ENCODE measurements at places on chromosomes 6 and 20.
A peak's percentile ranks its signal among the peaks of the same experiment; 100 is the strongest.

- no peak for DNase-seq
These were observed 524.9 kb downstream of the PHF3 start for GRCh38 chr6:64160486-64160885.

DNA sequence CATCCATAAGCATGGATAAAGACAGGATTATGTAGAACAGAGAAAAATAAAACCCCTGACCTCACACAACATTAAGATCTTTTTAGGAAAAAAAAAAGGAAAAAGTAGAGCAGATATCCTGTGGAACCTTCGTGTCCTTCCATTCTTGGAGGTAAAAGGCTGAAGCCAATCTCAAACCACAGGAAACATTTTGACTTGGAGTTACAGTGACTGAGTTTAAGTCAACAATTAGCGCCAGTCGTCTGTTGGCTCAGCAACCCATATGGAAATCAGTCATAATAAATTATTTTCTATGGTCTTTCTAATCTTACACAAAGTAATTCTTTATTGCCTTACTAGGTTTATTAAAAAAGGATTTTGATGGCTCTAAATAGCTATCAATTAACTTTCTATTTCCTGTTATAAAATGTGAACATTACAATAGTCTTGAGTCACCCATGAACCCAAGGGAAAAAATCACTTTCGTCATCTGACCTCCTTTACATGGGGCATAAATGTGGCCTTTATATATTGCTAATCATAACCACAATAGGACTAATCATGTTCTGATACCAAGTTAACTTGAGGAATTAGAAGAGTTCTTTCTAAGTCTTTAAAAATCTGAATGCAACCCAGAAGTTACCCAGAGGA is 592.9 kb downstream of the TFAP2B start:
- no peak for DNase-seq

GRCh38 chr20:15992564-15992963 is 580.7 kb downstream of the KIF16B start:
- no peak for DNase-seq

DNA sequence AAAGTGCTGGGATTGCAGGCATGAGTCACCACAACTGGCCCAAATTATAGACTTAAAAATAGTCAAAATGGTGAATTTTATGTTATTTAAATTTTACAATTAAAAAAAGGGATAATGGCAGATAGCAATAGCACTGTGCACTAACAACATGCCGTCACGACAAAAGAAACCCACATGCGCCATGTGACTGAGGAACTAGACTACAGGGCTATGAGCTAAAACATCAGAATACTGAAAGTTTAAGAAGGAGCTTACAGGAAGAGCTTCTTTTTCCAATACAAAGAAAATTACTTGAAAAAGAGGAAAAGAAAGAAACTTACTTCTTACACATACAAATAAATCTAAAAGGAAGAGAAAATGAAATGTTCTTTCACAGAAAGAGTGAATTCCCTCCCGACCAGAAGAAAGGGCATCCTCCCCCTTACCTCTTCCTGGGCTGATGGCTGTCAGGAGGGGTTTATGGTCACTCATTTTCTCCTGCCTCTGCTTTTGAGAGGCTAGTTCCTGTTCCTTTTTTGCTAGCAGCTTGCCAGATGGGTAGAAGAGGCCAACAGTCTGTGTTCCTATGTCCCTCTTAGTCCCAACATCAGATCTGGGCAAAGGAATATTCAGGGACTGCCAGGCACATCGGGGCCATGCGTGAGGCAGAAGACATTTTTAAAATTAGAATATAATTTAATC is 54.5 kb downstream of the DZANK1 start:
- DNase-seq = peak; percentile 3

DNA sequence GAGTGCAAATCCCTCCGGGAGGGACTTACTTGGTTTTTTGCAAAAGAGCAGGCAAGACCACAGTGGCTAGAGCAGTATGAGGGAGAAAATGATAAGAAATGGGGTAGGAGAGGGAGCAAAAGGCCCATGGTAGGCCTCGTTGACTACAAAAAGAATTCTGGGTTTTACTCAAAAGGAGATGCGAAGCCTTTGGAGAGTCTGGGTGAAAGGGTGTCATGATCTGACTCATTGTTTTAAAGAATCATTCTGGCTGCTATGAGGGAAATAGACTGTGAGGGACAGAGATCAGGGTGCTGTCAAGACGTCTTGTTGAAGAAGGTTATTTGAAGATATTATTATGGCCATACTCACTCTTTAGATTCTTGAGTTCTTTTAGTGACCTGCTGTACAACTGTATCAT is 13.0 kb downstream of the TBC1D32 start:
- DNase-seq = no peak

- no peak for DNase-seq
These were observed 10.6 kb downstream of the RBM24 start for GRCh38 chr6:17291778-17292177.

DNA sequence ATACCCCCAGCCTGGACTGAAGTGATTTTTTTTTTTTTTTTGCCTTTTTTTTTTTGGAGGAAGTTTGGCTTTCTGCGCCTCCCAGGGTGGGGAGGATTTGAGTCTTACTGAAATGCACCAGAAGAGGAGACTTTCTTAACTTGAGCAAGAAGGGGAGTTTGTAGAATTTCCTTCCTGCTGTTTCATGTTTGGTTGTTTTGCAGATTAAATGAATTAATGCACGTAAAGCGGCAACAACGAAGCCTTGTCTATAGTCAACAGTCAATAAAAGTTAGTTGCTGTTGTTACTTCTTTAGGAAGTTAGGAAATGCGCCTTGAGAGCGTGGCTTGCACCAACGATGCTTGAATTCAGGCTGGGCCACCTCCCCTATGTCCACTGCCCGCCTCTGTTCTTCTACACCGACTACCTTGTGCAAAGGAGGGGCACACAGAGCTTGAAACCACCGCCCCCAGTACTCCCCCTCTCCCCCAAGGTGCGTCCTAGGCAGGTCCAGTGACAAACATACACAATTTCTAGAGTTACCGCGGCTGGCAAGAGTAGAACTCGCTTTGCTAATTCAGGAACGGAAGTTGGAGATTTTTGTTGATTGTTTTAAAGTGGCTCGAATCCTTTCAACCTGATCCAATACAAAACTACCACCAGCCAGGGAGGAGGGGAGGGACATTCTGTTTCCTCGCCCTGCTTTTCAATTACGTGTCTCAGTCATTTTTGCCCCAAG is 830 bp upstream of the CYP24A1 start:
- DNase-seq = no peak

- no peak for DNase-seq
These were observed 86.5 kb downstream of the YTHDF1 start for GRCh38 chr20:63129376-63129965.

DNA sequence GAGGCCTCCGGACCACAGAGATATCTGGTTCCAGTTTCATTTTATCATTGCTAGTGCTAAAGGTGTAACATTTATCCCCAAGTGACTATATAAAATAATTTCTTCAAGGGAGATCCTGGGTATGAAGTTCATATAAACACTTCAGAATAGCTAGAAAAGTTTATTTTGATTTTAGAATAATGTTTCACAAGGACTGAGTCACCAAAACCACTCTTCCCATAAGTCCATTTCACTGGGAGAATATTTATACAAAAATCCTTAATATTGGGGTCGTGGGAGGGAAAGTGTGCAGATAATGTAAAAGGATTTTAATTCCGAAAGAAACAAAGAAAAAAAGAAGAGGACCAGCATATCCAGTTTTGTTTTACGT is 128.1 kb downstream of the ISM1 start:
- DNase-seq = no peak

GRCh38 chr20:63442100-63442493 is 30.4 kb downstream of the KCNQ2 start:
- DNase-seq = no peak

GRCh38 chr6:82741325-82741995 is 324.2 kb downstream of the UBE3D start:
- no peak for DNase-seq

DNA sequence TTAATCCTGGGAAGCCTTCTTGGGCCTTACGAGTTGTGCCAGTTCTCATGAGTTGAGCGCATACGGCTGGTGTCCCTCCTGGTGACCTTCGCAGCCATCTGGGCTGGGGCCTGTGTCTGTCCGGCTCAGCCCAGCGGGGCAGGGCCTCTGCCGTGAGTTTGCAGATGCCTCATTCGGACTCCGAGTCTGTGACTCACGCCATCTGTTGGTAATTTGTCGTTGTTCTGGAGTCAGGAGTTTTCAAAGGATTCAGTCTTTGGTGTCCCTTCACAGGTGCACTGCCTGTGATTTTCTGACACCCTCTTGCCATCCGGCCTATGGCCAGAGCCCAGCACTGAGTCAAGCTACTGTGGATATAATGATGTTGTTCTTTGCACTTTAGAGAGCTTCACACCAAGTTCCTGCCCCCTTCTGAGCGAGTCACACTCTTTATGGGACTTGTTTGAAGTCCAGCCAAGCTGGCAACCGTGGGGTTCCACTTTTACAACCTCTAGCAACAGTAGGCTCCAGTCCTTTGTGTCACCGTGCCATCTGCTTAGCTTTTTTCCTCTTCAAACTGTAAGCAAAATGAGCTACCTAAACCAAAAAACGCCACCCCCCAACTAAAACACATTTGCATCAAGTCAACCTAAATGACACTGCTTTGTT is 175.6 kb downstream of the AIG1 start:
- no peak for DNase-seq

- DNase-seq = peak; percentile 70
These were observed 148.6 kb downstream of the LRRC1 start for GRCh38 chr6:53943395-53943794.

DNA sequence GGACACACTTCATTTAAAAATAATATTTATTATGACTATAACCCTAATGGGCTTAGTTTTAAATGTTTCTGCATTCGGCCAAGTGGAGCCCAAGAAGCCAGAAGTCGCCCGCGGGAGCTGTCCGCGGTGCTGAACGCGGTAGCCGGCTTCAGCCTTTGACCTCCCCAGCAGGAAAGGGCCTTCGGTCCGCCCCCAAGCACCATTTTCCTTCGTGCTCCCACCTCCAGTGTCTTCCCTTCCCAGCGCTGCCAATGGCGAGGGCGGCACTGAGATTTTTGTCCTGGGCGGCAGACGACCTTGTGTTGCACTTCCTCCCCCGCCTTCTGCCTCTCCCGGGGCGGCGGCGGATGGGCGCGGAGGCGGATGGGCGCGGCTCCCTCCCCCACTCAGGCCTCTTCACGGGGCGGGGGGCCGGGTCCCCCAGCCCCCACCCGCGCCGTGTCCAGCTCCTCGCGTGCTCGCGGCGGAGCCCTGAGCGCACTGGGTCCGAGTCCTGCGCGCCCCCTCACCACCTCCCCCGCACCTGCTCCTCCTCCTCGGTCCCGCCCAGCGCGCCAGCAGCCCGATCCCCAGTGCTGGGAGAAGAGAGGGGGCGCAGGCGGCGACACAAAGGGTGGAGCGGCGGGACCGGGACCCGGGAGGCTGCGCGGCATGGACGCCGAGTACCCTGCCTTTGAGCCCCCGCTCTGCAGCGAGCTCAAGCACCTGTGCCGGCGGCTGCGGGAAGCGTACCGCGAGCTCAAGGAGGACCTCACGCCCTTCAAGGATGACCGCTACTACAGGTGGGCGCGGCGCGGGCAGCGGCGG is 23.6 kb upstream of the TMEM181 start:
- peak; percentile 43 for DNase-seq

DNA sequence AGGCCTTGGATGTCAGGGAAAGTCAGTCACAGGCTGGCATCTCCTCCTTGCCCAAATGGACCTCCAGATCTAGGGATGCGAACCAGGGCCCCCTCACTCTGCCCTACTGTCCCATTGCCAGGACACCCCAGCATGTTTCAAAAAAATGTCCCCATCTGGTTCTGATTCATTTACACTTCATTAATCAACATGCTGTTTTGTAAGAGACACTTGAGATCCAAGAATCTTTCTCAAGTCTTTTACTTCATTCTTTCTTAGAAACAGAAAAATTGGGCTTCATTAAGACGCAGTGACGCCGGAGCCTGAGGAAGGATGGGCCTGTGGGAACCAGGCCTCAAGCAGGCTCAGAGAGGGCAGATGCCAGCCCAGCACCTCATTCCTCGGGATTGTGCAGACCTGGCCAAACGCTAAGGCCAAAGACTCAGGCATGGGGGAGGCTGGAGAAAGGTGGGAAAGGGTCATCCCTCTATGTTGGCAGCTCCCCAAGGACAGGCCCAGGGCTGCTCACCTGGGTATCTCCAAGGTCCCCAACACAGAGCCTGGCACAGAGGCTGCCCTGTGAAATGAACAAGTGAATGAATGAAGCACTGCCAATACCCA is 3.8 kb downstream of the RSPO4 start:
- no peak for DNase-seq

GRCh38 chr6:167667204-167668018 is 159.3 kb upstream of the AFDN start:
- no peak for DNase-seq

- DNase-seq = no peak
These were observed 142.0 kb upstream of the ZNF217 start for GRCh38 chr20:53735536-53736050.

GRCh38 chr6:106739387-106739786 is 110.0 kb downstream of the QRSL1 start:
- DNase-seq = peak; percentile 16

- DNase-seq = no peak
These were observed 11.4 kb downstream of the CAPN11 start for GRCh38 chr6:44169886-44170570.

- no peak for DNase-seq
These were observed 12.1 kb upstream of the NRSN1 start for GRCh38 chr6:24113891-24114290.

- DNase-seq = no peak
These were observed 10.8 kb upstream of the POU3F2 start for GRCh38 chr6:98823428-98824161.

DNA sequence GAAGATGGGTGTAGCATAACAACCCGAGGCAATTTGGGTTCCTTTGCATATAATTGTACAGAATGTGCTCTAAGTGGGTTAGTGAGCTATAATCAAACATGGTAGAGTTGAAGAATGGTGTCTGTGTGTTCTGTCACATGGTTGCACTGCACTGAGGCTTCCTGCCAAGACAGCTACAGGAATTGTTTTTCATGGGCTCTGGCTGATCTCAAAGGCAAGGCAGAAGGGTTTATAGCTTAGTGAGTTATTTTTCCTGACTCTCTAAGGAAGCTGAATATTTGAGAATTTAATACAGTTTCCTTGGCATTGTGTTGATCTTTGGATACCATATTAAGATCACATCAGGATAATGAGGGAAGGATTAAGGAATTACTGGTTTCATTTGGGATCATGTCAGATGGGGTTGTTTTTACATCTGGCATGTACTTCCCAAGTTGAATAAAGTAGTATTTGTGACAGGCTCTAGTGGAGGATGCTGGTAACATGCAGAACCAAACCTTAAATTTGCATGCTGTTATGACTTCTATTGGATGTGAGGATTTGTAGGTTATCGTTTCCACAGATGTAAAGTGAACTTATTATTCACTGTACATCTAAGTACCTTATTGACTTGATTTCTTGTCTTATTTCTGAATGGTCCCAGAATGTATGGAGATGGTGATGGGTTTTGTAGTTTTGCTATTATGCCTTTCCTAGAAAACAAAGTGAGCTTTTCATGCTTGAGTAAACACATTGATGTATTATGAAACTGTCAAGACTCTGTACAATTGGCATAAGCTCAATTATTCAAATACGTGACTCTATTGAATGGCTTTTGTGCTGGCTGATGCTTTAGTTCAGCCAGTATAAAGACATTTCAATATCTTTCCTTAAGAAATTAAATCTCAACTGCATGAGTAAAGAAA is 43.3 kb downstream of the LRRC1 start:
- DNase-seq = peak; percentile 82

All from putamen (tissue), 1 donor.